Activated CD4-positive, alpha-beta T cell treated with anti-CD3 and anti-CD28 coated beads, Interleukin-2, Interleukin-4, amounts not matched to agents 100 ng/mL and 50 ng/mL, durations not matched to agents 16 hours and 8 hours (primary cell): ENCODE measurements at places on chromosomes 12 and 14.

DNA sequence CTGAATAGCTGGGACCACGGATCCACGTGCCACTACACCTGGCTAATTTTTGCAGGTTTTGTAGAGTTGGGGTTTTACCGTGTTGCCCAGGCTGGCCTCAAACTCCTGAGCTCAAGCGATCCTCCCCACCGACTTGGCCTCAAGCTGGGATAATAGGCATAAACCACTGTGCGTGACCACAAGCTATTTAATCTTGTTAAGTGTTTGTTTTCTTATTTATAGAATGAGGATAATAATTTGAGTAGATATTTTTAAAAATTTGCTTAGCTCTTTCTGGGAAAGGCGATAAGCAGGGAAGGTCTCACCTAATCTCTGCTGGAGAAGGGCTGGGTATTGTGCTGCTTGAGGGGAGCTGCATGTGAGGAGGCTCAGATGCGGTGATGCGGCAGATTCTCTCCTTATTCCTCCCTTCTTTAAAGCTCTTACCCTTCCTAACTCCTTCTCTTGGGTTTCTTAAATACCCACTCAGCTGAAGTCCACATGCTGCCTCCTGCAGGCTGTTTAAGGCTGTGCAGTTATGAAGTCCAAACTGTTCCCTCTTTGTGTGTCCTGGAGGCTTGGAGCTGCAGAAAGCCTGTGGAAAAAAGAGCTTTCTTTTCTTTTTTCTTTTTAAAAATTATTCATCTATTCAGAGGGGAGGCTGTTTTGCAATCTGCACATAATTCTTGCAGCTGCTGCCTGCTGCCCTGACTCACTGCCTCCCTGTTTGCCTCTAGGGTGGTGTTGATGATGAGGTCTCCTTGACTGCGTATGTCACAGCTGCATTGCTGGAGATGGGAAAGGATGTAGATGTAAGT is 37.9 kb downstream of the A2ML1 start:
- peak; percentile 24 for DNase-seq

- no peak for DNase-seq
These were observed 99.4 kb upstream of the PARP11 start for GRCh38 chr12:3972576-3972975.

DNA sequence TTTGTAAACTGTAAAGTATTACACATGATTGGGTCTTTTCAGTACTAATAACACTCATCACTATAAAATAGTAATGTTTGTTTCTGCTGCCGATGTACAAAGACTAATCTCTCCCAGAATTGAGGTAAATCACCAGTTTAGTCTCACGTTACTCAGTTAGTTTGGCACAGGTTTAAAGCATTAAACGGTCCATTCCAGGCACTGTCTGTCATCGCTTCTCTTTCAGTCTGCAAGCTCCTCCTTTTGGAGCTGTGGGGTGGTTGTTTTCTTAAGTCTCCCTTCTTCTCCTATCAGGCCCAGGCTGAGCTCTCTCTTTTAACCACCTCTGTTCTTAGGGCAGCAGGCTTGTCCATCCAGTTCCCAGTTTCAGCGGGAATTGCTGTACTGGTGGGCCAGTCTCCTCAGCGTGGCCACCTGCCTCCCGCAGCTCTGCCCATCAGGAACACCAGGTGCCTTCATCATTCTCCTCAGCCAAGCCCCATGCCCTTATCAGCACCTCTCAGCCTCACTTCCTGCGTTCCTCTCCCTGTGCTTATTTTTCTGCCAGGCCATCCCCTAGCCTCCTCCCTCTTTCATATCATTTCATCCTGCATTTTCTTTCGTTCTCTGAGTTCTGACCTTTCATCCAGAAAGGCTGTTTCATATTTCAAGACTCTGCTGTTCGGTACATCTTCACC is 149.0 kb downstream of the TGFB3 start:
- no peak for DNase-seq

- no peak for DNase-seq
These were observed 51.0 kb downstream of the ST8SIA1 start for GRCh38 chr12:22283508-22283907.

DNA sequence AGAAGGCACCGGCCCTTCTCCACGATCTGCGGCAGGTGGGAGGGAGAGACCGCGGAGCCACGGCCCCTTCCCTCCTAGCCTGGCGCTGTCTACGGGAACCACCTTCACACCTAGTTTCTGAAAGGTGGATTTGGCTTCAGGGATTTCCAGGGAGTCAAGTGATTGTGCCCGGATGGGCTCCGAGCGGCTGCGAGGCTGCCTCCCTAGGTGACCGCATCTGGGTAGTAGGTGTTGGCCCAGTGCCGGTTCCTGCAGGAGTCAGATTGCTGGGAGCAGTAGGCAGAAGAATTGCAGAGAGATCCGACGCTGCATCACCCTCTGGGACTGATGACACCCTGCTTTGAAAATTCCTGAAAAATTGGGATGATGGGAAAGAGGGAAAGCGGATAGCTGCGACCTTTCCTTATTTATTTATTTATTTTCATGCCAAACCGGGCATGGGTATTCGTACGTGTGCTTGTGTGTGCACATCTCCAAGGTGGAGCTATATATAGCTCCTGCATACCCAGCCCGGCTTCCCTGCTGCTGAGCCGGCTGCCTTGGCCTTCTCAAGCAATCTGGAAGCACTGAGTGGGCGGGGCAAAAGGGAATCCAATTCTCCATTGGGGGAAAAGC is 1.1 kb downstream of the CNTN1 start:
- DNase-seq = no peak

DNA sequence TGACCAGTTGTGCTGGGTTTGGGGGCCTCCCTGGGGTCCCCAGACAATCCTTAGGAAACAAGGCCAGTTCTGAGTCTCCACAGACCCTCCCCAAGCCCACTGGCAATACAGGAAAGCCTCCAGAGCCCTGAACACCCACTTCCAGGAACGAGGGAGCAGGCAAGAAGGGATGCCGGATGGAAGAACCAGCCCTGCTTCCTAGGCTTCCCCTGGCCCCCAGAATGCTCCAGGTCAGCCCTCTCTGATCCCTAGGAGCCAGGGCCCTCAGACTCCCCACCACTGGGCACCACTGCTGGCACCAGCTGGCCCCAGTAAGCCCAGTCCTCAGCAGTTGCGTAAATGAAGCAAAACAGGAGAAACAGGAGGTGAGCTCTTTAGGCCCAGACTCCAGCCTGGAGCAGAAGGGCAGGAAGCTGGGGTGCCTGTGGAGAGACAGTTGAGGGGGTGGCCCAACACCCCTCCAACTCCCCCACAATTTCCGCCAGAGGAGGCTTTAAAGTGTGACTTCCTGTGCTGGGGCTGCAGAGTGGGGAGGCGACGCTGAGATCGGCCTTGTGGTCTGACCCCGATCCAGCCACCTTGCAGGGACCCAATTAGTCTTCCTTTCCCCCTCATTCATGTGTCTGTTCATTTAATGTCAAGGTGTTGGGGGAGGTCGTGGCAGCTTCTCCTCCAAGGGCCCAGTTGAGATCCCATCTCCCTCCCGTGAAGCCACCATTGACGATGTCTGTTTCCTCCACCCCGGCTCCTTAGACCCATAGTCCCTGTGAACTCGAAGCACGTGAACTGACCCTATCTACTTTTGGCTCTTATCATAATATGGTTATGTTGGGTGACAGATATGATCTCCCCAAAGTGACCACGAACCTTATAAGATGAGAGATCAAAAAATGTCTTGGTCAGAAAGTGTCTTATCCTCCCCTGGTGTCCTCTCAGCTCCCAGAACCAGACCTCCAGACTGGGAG is 4.7 kb downstream of the TNFRSF1A start:
- DNase-seq = peak; percentile 72

DNA sequence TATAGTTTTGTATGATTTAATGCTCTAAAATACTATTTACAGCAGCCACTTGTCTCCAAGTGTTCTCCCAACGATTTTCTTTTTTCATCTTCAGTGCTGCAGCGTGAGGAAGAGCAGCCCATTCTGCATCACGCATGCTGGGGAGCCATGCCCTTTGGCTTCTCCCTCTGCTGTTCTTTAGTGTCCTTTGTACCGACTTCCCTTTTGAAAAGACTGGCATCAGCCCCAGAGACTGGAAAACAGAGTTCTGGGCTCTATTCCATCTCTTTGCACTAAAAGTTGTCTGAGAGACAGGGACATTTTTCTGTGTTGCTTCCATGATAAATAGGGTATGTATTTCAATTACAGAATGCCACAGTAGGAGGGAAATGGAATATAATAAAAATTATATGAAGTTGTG is 105.1 kb downstream of the RERG start:
- DNase-seq = no peak

DNA sequence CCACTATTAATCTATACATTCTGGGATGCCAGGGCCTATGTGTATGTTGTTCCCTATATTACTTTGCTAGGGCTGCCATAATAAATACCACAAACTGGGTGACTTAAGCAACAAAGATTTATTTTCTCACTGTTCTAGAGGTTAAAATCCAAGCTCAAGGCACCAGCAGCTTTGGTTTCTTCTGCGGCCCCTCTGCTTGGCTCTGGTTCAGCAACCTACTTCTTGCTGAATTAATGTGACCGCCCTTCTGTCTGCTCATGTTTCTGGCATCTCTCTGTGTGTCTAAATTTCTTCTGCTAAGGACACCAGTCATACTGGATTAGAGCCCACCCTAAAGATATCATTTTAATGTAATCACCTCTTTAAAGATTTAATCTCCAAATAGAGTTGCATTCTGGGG is 84.7 kb downstream of the ZNF664 start:
- no peak for DNase-seq
